Fibroblast of skin of scalp (primary cell): ENCODE measurements at places on chromosomes 4 and X.
A peak's percentile ranks its signal among the peaks of the same experiment; 100 is the strongest.

DNA sequence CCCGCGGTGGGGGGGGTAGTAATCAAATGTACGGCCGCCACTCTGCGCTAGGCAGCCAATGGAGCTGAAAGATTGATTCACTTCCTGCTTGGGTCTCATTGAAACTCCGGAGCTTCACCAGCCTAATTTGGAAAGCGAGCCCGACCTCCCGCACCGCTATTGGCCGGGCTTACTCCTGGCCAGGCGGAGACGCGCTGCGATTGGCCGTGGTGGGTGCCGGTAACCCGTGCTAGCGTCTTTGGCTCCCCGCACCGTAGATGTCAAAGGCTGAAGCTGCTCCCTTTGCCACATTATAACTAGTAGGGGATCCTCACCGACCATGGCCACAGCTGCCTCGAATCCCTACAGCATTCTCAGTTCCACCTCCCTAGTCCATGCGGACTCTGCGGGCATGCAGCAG, at the start of gene POU3F4:
Gene POU3F4, plus strand, starts transcription at position 285 of the 400 bp plus-strand sequence. Its CDS starts 35 bp downstream, at position 320.
- peak; percentile 5 for DNase-seq

DNA sequence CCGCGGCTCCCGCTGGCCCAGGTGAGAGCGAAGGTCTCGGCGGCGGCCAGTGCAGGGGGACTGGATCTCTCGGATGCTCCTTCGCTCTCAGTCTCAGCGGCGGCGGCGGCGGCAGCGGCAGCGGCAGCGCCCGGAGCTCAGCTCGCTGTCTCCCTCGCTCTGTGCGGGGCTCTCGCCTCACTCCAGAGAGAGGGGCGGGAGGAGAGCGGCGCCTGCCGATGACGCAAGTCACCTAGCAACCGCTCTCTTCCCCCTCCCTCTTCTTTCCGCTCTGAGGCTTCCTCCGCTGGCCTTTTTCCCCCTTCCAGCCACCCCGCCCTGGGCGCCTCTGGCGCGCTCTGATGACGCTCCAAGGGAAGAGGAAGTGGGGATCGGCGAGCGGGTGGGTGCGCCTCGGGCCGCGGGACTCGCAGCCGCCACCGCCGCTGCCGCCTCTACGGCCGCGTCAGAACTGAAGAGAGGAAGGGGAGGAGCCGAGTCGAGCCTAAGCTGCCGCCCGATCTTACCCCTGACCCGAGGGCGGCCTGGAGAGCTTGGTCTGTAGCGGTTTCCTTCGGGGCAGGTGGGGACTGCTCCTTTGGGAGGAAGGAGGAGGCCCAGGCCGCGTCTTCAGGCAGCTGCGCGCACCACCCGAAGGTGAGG, at the start of gene FBXW7:
Gene FBXW7, minus strand, starts transcription at position 190 of the 642 bp plus-strand sequence. CDS start 124,289 bp downstream, outside the sequence.
- DNase-seq = peak; percentile 99

- no peak for DNase-seq
These were observed 579.5 kb downstream of the GALNTL6 start for GRCh38 chr4:172392741-172393140.

GRCh38 chrX:40167233-40167849, 69.6 kb upstream of the BCOR start:
- DNase-seq = no peak

DNA sequence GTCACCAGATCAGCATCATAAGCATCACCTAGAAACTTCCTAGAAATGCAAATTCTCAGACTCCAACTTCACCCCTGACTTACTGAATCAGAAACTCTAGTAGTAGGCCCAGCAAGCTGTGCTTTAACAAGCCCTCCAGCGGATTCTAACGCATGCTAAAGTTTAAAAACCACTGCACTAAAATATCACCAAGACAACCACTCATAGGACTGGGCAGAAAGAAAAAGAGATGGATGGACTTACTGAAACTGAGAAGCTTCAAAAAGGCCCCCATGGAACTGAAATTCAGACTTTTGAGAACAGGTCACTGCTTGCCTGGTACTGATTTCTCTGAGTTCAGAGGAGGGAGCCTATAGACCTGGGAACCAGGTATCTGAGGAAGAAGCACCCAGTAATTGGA, 40.1 kb downstream of the FAM241A start:
- DNase-seq = no peak

DNA sequence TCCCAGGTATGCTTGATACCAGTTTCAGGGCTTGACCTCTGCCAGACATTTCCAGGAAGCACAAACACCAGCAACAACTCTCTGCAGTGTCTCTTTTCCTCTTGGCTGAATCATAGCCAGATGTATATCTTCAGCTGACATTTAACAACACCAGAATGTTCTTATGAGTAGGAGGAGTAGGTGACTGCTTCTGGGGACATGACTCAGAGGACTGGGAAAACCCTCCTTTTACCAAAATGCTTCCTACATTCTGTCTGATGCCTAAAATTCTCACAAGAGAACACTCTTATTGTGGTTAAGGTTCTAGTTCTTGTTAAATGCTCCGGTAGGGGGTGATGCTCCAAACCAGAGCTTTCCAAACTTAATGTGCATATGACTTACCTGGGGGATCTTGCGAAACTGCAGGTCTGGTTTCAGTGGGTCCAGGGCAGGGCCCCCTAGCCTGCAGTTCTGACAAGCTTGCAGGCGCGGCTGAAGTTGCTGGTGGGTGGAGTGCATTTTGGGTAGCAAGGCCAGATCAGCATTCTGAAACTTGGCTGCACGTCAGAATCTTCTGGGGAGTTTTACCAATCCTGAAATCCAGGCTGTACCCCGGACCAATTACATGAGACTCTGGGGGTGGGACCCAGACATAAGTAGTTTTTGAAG, 329.3 kb upstream of the RPS6KA3 start:
- DNase-seq = peak; percentile 29
